ENCODE measurements at places on chromosomes 12 and 14.

DNA sequence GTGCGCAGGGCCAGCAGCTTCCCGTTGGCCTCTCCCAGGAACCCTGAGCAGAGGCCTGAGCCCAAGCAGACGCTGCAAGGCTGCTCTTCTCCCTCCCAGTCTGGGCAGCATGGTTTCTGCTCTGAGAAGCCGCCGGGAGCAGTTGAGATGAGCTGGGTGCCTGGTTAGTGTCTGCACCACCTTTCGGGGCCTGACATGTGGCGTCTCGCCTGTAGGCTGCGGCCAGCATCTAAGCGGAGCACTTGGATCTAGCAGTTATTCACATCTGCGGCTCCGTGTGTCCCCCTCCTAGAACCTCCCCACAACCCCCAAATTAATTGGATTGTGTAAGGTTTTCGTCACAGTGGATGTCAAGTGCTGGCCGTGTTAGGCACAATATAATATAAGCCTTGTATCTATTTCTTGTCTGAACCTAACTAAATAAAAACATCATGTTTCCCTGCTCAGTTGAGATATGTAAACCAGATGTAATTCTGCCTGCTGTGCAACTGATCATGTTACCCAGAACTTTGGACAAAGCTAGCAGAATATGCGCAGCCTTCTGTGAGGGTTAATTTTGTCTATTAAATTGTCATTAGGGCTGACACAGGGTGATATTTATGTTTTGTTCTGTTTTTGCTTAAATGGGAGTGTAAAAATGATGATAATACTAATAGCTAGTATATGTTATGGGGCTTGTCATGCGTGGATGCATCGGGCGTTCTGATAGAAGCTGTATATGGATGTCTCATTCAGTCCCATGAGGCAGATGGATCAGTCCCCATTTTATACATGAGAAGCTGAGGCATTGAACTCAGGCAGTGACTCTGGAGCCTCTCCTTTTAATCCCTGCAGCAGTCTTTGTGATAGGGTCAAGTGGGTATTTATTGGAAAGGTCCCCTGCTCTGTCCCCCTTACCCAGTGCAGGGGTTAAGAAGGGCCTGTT lies 45.8 kb downstream of the ELK3 start:
- no peak for DNase-seq

DNA sequence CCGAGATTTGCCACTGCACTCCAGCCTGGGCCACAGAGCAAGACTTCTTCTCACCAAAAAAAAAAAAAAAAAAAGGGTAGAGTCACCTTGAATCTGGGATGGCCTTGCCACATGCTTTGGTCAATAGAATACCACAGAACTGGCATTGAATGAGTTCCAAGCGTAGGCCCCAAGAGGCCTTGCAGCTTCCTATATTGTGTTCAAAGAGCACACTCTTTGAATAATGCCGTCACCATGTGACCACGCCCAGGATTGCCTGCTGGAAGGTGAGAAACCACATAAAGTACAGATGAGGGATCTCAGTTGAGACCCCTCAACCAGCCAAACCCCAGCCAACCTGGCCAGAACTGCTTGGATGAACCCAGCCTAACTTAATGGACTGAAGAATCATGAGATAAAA lies 239.2 kb upstream of the AMIGO2 start:
- no peak for DNase-seq

- no peak for DNase-seq
Measured at GRCh38 chr12:46266382-46266791, 2.5 kb downstream of the SLC38A1 start.

DNA sequence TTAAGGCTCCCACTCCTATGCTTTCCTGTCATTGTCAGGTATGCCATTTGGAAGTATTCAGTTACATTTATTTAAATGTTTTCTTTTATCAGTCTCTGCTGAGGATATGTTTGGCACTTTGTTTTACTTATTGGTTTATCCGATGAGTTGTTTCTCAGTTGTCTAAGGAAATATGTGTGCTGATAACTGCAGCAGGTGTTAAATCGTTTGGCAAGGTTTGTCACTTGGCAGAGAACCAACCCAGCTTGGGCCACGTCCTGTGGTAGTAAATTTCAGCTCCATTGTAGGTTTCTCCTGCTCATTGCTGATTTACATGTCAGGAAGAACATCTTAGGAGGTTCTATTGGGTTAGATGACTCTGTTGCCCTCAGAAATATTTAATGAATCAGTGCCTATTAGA lies 22.0 kb upstream of the MGST1 start:
- DNase-seq: no peak

DNA sequence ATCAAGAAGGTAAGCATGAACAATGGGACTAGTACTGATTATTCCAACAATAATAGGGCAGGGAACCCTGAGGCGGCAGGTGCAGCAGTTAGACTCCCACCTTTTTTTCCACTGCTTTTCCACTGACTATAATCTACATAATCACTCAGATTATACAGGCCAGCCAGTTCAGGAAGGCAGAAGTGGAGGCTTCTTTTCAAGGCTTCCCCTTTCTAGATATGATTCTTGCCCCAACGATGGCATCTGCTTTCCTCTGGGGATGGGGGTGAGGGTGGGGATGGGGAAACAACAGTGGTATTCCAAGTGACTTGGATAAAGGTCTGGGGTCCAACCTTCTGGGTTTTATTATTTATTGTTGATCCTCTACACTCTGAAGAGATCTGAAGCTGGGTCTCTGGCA lies 331 bp downstream of the NCKAP1L start:
- DNase-seq: no peak

DNA sequence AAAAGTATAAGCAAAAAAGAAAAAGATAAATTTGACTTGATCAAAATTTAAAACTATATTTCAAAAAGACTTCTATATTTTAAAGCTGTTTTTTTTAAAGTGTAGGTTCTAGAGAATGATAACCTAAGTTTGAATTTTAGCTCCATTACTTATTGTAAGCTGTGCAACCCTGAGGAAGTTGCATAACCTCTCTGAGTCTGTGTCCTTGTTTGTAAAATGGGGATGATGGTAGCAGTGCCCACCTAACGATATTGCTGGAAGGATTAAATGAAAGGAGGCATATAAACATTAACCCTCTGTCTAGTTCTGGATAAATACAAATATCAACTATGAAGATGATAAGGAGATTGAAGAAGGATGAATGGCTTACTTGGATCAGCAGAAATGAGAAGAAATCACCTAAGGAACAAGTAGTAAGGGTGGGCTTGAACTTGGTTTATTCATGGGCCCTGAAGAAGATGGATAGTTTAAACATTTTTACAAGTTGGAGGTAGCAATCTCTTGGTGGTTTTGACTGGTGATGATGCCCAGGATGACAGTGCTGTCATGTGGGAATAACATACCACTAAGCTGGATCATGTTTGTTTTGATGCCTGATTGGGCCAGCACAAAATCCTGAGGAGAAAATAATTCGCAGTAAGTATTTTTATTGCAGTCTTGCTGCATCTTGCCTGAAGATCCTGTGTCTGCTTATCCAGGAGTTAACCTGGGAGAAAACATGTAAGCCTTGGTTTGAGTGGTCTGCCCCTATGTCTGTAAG lies 35.0 kb downstream of the TXNRD1 start:
- no peak for DNase-seq

DNA sequence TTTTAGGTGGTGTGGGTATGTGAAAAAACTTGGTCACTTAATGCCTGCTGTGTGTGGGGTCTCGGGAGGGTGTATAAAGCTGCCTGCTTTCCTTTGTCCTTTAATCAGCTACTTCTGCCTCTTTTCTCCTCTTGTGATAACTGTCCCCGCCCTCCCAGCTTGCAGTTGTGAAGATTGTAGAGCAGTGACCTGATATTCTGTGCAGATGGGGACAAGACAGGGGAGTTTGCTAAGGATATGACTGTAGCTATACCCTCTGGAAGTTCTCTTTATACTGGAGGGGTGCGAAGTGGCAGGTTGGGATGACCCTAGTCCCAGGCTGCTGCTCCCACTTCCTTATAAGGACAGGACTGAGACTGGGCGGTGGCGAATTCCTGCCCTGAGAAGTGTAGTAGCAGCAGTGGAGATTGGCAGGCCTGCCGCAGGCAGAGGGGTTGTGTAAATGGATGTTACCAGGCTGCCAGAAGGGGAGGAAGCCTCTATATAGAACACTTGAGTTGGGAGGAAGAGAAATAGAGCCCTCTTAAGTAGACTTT lies 835 bp downstream of the MYL6 start:
- DNase-seq: no peak

- no peak for DNase-seq
Measured at GRCh38 chr14:51929166-51929565, 60.2 kb upstream of the RTRAF start.

DNA sequence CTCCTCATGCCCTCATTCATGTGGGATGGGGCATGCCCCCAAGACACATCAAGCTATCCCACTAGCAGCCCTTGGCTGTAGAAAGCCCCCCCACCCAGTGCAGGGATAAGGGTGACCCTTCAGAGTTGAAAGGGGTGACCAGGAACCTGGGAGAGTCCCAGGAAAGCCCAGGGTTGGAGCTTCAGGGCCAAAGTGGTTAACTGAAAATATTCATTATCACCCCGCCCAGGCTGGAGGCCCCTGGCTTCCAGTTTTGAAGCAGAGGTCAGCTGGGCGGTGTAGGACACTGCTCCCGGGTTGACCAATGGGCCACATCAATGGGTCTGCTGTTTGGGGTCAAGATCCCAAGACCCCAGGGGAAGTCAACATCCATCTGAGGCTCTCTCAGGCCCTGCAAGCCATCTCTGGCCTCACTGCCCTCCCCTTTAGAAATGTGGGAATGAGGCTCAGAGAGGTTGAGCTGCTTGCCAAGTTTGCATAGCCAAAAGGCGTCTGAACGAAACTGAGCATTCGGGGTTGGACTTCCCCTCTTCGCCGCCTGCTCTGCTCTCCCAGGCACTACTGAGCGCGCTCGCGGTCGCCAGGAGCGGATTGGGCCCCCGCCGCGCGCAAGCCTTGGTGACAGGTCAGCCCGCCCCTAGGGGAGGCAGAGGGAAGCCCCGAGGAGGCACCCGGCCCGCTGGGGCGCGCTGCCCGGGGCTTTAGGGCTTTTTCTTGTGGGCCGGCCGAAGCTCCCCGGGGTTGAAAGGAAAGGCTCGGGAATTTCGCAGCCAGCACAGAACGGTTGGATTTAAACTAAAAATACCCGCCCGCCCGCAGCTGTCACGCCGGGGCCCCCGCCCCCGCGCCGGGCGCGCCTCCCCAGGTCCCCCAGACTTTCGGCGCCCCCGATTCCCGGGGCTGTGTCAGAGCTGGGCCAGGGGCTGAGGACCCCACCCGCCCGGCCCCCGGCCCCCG lies 576 bp downstream of the SYNE3 start:
- DNase-seq: peak; percentile 87

DNA sequence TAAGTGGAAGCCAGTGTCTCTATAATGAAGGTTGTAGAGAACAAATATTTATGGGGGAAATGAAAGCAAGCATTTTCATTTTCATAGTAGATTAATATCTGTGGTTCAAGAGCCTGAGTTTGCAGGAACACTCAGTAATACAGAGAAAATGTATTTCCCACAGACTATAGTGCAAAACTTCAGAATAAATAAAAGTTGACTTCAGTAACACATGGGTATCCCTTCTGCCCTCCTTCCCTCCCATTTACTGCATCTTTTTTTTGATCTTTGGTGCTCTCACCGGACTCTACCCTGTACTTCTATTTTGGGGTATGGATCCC lies 75.3 kb upstream of the AMN1 start:
- no peak for DNase-seq

GRCh38 chr14:47585447-47585846 lies 90.0 kb downstream of the MDGA2 start:
- no peak for DNase-seq

DNA sequence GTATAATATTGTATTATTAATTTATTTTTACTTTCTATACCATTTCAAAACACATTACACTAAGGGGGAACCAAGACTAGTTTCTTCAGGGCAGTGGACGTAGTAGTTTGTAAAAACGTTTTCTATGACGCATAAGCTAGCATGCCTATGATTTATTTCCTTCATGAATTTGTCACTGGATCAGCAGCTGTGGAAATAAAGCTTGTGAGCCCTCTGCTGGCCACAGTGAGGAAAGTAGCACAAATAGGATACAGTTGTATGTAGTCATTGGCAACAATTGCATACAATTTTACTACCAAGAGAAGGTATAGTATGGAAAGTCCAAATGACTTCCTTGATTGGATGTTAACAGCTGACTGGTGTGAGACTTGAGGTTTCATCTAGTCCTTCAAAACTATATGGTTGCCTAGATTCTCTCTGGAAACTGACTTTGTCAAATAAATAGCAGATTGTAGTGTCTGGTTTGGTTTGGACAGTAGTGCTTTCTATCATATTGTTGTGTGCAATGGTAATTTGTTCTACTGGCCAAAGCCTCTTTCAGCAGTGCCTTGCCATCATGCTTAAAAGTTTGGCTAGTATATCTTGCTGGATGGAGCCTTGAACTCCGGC lies 24.3 kb upstream of the PLEKHD1 start:
- peak; percentile 29 for DNase-seq

GRCh38 chr12:110073049-110073831 lies 24.9 kb upstream of the C12orf76 start:
- no peak for DNase-seq

DNA sequence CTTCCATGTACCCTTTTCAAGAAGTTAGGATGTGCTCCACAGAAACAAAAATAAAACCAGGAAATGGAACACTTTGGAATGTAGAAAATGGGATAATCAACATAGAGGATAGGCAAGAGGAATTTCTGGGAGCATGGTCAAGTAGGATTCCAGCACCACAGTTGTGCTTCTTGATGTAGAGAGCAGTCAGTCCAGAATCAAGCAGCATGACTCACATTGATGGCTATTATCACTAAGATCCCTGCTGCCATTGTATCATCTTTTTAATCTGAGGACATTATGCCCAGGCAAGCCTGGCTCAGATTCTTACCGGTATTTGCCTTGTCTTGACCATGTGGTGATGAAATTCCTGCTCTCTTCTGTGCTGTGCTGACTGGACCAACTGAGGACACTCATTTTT lies 5.7 kb downstream of the ETFRF1 start:
- no peak for DNase-seq
